HCT116 (cell line): ENCODE measurements at places on chromosomes 5 and 9. TPM values are rescaled to one million over a fixed set of nuclear protein-coding genes. Genes with fewer than 3 reads are reported as not detected.
A peak's percentile ranks its signal among the peaks of the same experiment; 100 is the strongest.

DNA sequence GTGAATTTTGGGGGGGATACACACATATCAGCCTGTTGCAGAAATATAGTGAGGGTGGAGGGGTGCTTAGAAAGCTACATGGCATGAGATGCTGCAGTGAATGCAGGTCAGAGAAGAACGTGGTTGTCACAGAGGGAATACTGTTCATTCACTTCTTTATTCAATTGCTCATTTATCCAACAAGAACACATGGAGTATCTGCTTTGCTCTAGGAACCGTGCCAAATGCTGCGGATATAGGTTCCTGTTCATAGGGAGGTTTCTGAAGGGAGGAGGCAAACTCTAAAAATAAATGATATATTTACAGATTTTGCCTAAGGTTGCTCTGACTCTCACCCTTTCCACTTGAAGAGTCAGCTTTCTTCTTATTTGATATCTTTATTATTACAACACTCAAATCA lies 444.3 kb upstream of the CLINT1 start:
- H3K4me3 ChIP-seq, result no peak overlapping the region
- no peak overlapping the region for H3K27ac ChIP-seq
- no peaks in the 10 kb centered on the region for H3K36me3 ChIP-seq
- no peak for DNase-seq

- no peak for DNase-seq
- H3K27ac ChIP-seq, result no peak overlapping the region
These were observed 426.1 kb downstream of the RAB3C start for GRCh38 chr5:59008816-59009473.

DNA sequence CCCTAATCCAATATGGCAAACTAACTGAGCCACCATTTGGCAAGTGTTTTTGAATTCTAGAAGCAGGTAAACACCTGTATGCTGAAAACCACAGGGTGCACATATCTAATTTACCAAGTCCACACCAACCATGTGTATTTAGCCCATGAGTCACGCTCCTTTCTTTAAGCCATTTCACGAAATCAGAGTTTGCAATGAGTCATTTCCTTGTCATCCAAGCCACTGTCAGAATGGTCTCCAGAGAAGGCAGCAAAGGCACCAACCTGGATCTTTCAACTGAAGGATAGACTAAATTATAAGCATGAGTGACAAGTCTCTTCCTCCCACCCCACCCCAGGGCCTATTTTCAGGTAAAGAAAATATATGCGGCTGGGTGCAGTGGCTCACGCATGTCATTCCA lies 110.0 kb downstream of the PAX5 start:
- DNase-seq, result peak; percentile 87
- no peaks in the 10 kb centered on the region for H3K36me3 ChIP-seq
- no peak overlapping the region for H3K4me3 ChIP-seq
- peaks cover 7% of the 10 kb centered on the region; the same call in 1 of the 2 replicates for H3K27me3 ChIP-seq
- H3K27ac ChIP-seq, result peak overlapping the region; percentile 43; the same call in 1 of the 2 replicates
- H3K4me1 ChIP-seq, result peaks cover 50% of the 10 kb centered on the region

- DNase-seq, result no peak
- H3K36me3 ChIP-seq, result no peaks in the 10 kb centered on the region
- H3K4me3 ChIP-seq, result no peak overlapping the region
These were observed 400.0 kb downstream of the KIAA0825 start for GRCh38 chr5:94218374-94218773.

- H3K4me3 ChIP-seq, result no peak overlapping the region
- H3K4me1 ChIP-seq, result no peaks in the 10 kb centered on the region
- peaks cover 32% of the 10 kb centered on the region for H3K36me3 ChIP-seq
These were observed 54.8 kb downstream of the RNF38 start for GRCh38 chr9:36345103-36345846.

GRCh38 chr9:126618190-126618584 lies 4.5 kb downstream of the LMX1B start:
- no peaks in the 10 kb centered on the region for H3K27me3 ChIP-seq
- H3K36me3 ChIP-seq, result no peaks in the 10 kb centered on the region; the same call in 1 of the 2 replicates
- peaks cover 8% of the 10 kb centered on the region; the same call in 1 of the 2 replicates for H3K4me1 ChIP-seq
- DNase-seq, result no peak

GRCh38 chr5:7495131-7495517 lies 99.2 kb downstream of the ADCY2 start:
- no peak for DNase-seq
- H3K36me3 ChIP-seq, result no peaks in the 10 kb centered on the region
- H3K4me1 ChIP-seq, result no peaks in the 10 kb centered on the region
- H3K27me3 ChIP-seq, result no peaks in the 10 kb centered on the region
- no peak overlapping the region for H3K27ac ChIP-seq

GRCh38 chr5:170741801-170742200 lies 41.7 kb upstream of the GABRP start:
- no peak overlapping the region for H3K27ac ChIP-seq
- no peak for DNase-seq
- H3K27me3 ChIP-seq, result no peaks in the 10 kb centered on the region; the same call in 1 of the 2 replicates
- peaks cover 10% of the 10 kb centered on the region; the same call in 1 of the 2 replicates for H3K4me1 ChIP-seq
- H3K4me3 ChIP-seq, result no peak overlapping the region

- DNase-seq, result no peak
- no peaks in the 10 kb centered on the region for H3K36me3 ChIP-seq
- H3K4me1 ChIP-seq, result no peaks in the 10 kb centered on the region
- H3K27me3 ChIP-seq, result no peaks in the 10 kb centered on the region
- no peak overlapping the region for H3K27ac ChIP-seq
- H3K4me3 ChIP-seq, result no peak overlapping the region
These were observed 428.8 kb downstream of the BRINP1 start for GRCh38 chr9:118940473-118940872.

- no peaks in the 10 kb centered on the region for H3K36me3 ChIP-seq
- H3K4me3 ChIP-seq, result no peak overlapping the region
- H3K27ac ChIP-seq, result no peak overlapping the region
- DNase-seq, result no peak
These were observed 48.8 kb downstream of the MLANA start for GRCh38 chr9:5939530-5939929.

DNA sequence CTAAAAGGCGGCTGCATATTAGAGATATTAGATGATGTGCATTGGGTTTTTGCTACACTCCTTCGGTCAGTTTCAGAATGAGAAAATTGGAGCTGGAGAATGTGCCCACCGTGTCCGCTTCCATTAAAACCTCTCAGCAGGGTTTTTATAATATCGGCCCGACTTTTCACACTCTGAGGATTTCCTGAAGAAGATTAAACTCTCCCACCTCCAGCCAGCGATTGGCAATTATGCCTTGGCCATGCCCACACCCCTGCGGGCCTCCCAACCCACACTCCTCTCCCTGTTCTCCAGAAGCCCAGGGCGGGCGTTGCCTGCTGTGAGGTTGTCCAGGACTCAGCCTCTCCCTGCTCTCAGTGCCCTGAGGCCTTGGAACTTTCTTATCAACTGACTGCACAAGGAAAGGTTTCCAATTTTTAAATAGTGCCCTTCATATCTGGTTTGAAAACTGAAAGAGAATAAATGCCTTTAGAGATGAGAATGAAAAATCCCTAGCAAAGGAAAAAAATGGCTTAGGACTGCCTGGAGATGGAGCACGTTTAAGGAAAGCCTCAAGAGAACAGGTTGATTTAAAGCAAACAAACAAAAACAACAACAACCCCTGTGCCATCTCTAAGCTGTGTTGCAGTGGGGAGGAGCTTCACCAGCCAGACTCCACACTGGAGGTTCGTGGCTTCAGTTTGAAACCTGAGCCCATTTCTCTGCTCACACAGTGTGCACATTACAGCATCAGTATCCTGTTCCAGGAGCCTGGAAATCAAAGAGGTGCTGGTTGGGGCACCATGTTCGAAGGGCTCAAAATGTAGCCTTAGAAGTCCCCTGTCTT lies 292.9 kb downstream of the NSG2 start:
- H3K27me3 ChIP-seq, result peaks cover 37% of the 10 kb centered on the region
- H3K4me3 ChIP-seq, result no peak overlapping the region
- no peak for DNase-seq
- no peaks in the 10 kb centered on the region for H3K36me3 ChIP-seq

- no peak overlapping the region for H3K4me3 ChIP-seq
- H3K27me3 ChIP-seq, result no peaks in the 10 kb centered on the region
- no peak overlapping the region for H3K27ac ChIP-seq
- peaks cover 22% of the 10 kb centered on the region for H3K4me1 ChIP-seq
These were observed 136.3 kb downstream of the MYO10 start for GRCh38 chr5:16799796-16800195.

DNA sequence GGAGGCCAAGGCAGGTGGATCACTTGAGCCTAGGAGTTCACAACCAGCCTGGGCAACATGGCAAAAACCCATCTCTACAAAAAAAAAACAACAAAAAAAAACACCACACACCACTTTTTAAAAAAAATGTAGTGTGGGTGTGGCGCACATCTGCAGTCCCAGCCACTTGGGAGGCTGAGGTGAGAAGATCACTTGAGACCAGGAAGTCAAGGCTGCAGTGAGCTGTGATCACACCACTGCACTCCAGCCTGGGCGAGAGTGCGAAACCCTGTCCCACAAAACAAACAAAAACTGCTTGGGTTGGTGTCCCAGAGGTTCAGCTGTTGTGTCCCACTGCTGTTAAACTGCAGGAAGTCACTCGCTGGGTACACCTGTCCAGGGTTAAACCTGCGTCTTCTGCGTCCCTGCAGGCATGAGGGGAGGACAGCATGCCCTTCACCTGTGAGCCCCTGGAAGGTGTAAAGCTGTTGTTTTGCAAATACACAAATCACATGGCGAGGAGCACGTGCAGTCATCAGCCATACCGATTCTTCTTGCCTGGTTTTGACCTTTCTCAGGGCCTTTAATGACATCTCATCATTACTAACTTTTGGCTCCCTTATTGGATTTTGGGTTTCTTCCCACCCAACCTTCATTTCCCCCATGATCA lies 29.3 kb upstream of the CLPTM1L start:
- H3K27me3 ChIP-seq, result no peaks in the 10 kb centered on the region
- no peak overlapping the region for H3K4me3 ChIP-seq
- no peak for DNase-seq
- no peaks in the 10 kb centered on the region for H3K36me3 ChIP-seq

DNA sequence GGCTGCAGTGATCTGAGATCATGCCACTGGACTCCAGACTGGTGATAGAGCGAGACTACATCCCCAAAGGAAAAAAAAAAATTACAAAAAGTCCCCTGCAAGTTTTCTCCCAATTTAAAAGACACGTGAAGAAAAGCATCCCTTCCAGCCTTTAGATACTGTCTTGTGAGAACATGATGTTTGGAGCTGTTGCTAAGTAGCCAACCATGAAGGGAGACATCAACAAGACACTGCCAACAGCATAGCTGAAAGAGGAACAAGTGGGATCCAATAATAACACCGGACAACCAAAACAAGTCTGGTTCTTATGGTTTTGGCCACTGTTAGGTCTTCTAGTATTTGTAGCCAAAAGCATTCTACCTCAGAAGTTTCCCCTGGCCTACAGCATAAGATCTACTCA lies 118.9 kb upstream of the CCDC180 start:
- H3K27me3 ChIP-seq, result no peaks in the 10 kb centered on the region
- no peak overlapping the region for H3K27ac ChIP-seq
- H3K36me3 ChIP-seq, result no peaks in the 10 kb centered on the region
- no peak for DNase-seq
- no peak overlapping the region for H3K4me3 ChIP-seq

- no peaks in the 10 kb centered on the region for H3K27me3 ChIP-seq
- H3K4me3 ChIP-seq, result no peak overlapping the region
- H3K27ac ChIP-seq, result no peak overlapping the region
- no peaks in the 10 kb centered on the region for H3K4me1 ChIP-seq
These were observed 514.8 kb downstream of the PSAT1 start for GRCh38 chr9:78811622-78812276.

DNA sequence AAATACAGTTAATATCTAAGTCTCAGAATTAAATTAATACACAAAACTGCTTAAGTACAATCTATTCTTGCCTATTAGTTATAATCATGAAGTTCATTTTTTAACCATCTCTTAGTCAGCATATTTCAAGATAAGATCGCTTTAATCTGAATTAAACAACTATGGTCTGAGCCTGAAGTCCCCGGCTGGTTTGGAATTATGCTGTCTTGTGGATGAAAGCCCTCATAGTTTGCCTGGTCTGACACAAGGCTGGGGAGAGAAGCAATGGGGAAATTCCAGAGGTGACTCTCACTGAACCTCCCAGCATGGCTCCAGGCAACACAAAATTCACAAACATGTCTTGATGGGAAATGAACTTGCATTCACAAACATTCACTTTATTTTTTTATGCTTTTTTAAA lies 28.0 kb upstream of the GRAMD2B start:
- no peaks in the 10 kb centered on the region for H3K36me3 ChIP-seq
- DNase-seq, result no peak
- no peak overlapping the region for H3K27ac ChIP-seq
- no peaks in the 10 kb centered on the region for H3K27me3 ChIP-seq
- no peaks in the 10 kb centered on the region for H3K4me1 ChIP-seq

- no peaks in the 10 kb centered on the region for H3K36me3 ChIP-seq
- no peaks in the 10 kb centered on the region for H3K27me3 ChIP-seq
- no peak for DNase-seq
- no peaks in the 10 kb centered on the region for H3K4me1 ChIP-seq
These were observed 958 bp downstream of the CD180 start for GRCh38 chr5:67195406-67196275.

SARDH gene
- 5.6 TPM for total RNA-seq

ROPN1L gene
- total RNA-seq, result 0.66 TPM

SAXO1 gene
- total RNA-seq, result not detected

FOXD4L5 gene
- total RNA-seq, result 0.61 TPM

ZDHHC11 gene
- total RNA-seq, result 17.0 TPM

OMD gene
- total RNA-seq, result not detected

LECT2 gene
- not detected for total RNA-seq

NRG2 gene
- 0.91 TPM for total RNA-seq

DBH gene
- total RNA-seq, result not detected
